ENCODE measurements at places on chromosomes 6 and 20. TPM values are rescaled to one million over a fixed set of nuclear protein-coding genes. Genes with fewer than 3 reads are reported as not detected.

The PLCB4 gene
- 28.9 TPM for total RNA-seq

The UBE2J1 gene
- total RNA-seq: 31.5 TPM

The CEP250 gene
- total RNA-seq: 39.4 TPM

The PI16 gene
- not detected for total RNA-seq

The TRIM15 gene
- not detected for total RNA-seq

The KCNK5 gene
- total RNA-seq: 0.71 TPM

The EFCAB8 gene
- not detected for total RNA-seq

The TRAM2 gene
- 16.2 TPM for total RNA-seq

The TRIM10 gene
- total RNA-seq: not detected

The VNN1 gene
- not detected for total RNA-seq

The SLC22A23 gene
- total RNA-seq: 102 TPM

The GHRH gene
- total RNA-seq: not detected

The HCRTR2 gene
- total RNA-seq: not detected

The FLRT3 gene
- total RNA-seq: 5.7 TPM

DNA sequence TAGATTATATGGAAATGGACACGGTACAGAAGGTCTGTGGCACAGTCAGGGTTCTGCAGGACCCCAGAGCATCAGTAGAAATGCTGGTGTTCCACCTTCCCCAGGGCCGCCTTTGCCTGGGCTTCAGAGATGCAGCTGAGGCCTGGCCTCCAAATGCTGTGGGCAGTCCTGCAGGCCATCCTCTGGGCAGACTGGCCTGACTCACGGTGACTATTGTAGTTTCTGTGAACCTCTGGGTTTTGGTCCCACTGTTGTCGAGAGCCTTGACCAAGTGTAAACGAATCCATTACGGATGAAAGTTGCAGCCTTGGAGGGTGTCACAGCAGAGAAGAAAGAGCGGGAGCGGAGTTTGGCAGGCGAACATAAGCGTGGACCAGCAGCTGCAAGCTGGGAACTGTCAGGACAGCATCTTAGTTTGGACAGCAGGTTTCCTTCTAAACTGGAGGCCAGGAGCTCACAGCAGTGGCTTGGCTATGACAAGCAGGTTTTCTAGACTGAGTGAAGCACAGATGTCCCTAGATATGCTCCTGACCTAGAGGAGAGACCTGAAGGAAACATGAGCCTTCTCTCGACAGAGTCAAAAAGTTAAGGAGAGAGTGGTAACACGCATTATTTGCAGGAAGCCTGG is 46.2 kb upstream of the BCLAF1 start:
- no peak for DNase-seq

GRCh38 chr6:36052097-36052496 is 24.5 kb downstream of the MAPK14 start:
- no peak for DNase-seq

DNA sequence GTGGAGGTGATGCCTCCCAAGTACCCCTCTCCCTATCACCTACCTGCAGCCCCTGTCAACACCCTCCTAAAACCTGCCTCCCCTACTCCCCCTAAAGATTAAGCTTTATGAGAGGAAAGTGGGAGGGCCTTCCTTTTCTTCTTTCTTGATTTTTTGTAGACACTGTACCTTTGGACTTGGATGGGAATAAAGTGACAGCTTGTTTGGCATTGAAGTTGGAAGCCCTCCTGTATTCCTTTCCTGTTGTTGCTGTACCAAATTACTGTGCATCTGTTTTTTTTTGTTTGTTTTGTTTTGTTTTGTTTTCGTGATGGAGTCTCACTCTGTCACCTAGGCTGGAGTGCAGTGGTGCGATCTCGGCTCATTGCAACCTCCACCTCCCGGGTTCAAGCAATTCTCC is 99.3 kb upstream of the NFATC2 start:
- DNase-seq: no peak

GRCh38 chr6:117956386-117956785 is 49.3 kb downstream of the SLC35F1 start:
- DNase-seq: peak; percentile 13

GRCh38 chr6:107692351-107692750 is 131.8 kb downstream of the SCML4 start:
- DNase-seq: no peak

GRCh38 chr6:163985710-163986109 is 571.2 kb downstream of the QKI start:
- DNase-seq: no peak

DNA sequence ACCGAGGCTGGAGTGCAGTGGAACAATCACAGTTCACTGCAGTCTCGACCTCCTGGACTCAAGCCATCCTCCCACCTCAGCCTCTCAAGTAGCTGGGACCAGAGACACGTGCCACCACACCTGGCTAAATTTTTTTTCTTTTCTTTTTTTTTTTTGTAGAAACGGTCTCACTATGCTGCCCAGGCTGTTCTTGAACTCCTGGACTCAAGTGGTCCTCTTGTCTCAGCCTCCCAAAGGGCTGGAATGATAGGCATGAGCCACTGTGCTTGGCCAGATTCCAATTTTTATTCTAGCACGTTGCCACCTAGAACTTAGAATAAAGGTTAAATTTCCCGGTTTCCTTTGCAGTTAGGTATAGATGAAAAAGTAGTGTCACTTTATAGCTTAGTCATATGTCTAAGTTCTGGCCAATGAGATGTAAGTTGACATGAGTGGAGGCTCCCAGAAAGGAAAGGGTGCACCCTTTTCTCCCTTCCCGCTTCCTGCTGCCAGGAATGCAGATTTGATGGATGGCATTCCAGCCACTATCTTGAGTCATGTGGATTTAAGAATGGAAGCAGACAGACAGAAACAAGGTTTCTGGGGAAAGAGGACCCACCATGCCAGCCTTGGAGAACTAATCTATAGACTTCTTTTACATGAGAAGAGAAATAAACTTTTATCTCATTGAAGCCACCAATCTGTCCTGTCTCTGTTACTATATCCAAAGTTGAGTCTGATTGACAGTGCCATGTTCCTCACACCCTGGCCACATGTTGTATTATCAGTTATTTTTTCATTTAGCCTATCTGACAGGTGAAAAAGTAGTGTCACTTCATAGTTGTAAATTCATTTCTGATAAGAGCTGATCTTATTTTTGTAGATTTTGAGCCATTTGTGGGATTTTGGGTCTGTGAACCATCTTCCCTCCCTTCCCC is 60.6 kb upstream of the NCOA3 start:
- no peak for DNase-seq

- DNase-seq: no peak
These were observed 110.6 kb upstream of the TENT5A start for GRCh38 chr6:81863123-81863522.

DNA sequence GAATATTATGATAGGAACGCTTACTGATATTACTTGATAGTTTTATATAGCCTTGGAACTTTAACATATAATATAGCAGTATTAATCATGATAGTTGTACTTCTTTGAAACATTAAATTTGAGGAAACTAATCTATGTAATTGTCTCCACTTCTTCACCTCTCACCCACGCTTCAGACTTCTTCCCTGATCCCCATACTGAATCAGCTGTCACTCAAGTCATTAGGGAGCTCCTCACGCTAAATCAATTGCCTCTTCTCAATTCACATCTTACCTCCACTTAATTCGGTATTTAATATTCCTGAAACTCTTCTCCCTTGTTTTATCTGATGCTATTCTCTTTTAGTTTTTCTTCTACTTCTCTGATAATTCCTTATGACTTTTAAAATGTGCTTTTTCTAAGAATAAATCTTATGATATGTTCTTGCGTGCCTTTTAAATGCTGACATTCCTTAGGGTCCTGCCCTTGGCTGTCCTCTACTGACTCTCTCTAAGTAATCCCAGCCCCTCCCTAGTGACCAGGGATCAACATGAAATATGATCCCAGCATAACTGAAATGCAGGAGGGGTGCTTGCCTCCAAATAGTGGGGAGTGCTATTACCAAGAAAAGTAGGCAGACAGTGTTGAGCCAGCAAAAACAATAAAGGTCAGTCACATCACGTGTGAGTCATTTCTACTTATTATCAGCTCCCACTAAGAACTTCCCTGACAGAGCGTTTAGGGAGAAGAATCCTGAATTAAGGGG is 9.9 kb downstream of the ANKRD66 start:
- DNase-seq: no peak

DNA sequence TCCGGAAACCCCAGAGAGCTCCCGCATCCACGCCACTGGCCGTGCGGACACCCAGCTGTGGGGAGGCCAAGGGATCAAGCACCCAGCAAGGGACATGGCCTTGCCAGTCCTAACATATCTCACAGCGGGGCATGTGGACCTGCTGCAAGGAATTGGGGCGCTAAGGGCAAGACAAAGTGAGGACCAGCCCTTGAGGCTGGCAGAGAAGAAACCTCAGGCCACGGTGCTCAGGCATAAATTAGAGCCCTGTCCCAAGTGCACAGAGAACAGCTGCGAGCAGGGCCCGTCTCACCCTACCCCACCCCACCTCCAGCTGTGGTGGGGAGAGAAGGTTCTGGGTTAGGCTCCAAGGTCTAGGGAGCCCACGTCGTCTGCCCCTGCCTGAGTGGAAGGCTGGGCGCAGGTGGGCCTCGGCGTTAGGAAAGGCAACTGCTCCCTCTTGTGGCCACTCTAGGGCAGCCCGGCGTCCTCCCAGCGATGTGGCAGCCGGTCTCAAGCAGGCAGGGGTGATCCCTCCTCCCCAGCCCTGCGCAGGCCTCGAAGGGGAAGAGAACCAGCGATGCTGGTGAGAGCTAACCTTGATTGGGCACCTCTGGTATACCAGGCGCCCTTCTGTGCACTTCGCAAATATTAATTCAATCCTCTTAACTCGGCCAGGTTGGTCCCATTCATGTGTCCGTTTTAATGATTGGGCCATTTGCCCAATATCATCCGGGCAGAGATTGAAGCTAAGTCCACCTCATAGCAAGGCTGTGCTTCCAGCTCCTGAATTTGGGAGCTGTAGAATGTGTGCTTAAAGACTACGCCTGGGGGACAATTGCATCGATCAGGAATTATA is 235.8 kb downstream of the NFATC2 start:
- peak; percentile 88 for DNase-seq

DNA sequence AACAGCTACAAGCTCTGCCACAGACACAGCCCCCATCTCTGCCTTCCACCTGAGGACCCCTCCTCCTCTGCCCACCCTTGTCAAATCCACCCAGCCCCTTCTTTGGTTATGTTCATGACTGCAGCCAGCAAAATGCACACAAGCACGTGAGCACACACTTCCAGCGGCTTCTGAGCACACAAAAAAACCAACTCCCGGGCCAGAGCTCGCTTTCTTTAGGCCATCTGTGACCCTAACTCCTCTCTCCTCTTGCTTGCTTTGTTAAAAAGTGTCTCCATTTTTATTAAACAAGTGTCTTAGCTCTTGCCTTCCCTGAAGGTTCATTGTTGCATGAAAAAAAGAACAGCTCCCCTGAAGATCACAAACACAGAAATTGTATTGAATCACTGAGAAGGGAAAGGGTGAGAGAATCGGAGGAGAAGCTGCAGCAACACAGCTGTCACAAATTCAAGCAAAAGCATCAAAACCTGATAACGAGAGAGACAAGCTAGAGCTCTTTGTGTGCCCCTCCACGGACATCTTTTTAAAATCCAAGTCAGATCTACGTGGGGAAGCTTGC is 142.1 kb downstream of the CD83 start:
- no peak for DNase-seq

DNA sequence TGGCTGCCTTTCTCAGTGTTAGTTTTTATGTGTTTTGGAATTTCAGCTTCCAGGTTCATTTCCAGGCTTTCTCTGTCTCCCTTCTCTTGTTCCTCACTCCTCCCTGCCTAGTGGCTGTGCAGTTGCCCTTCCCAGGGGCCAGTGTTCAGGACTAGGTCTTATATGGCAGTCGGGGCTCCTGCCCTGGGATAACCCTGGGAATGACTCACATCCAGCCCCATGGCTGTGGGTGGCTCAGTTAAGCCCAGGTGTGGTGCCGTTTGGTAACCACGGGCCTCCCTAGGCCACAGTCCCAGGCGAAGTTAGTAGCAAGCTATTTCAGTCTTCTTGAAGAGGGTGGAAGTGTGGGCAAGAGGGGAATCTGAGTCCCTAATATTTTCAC is 57.4 kb upstream of the DDR1 start:
- no peak for DNase-seq

DNA sequence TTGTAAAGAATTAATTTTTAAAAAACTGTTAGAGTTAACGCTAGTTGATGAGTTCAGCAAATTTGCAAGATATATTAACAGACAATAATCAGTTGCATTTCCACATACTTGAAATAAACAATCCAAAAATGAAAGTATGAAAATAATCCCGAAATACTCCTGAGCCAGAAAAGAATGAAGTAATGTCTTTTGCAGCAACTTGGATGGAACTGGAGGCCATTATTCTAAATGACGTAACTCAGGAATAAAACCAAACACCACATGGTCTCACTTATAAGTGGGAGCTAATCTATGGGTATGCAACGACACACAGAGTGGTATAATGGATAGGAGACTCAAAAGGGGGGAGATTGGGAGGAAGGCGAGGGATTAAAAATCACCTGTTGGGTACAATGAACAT is 872.9 kb upstream of the GJE1 start:
- no peak for DNase-seq

DNA sequence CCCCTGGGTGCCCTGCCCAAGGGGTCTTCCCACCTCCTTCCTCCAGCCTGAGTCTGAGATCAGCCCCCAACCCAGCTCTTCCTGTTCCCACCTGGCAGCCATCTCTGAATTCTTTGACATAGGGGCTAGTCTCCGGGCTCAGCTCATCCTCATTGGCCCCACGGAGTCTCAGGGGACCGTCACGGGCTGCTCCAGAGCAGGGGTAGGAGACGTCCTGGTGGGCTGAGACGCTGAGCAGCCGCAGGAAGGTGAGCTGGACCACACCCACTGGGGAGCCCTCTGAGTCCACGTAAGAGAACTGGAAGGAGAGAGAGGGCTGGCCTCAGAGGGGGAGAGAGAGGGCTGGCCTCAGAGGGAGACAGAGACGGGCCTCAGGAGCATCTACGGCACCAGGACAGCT is 28.1 kb downstream of the COL11A2 start:
- no peak for DNase-seq

DNA sequence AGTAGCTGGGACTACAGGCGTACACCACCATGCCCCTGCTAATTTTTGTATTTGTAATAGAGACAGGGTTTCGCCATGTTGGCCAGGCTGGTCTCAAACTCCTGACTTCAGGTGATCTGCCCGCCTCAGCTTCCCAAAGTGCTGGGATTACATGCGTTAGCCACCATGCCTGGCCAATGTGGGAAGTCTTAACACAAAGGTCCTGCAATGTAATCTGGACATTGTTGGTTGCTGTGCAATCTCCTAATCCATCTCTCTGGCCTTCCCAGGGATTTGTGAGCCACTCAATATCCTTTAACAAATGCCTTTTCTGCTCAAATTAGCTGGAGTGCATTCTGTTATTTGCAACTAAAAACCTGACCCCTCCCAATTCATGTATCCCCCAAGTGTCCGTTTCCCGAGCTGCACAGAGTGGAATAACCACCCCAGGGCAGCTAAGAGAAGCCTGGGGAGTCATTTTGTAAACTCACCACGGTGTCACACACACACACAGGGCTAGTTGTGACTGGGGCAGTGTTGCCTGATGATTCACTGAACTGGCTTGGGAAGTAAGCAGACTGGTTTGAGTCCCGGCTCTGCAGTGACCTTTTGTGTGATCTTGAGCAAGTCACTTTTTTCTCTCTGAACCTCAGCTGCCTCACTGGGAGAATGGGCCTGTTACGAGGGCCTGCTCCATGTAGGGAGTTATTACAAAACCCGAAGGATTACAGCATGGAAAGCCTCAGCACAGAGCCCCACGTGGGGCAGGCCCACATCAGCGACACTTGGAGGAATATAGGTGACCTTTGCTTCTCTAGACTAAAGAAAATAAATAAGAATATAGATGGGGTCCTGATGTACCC is 152.3 kb downstream of the ZMYND8 start:
- no peak for DNase-seq

- DNase-seq: no peak
These were observed 789.1 kb upstream of the HS3ST5 start for GRCh38 chr6:115131709-115132490.
